ENCODE measurements at places on chromosomes 16 and 17.

GRCh38 chr16:48212033-48212432, 32.1 kb upstream of the LONP2 start:
- no peak for DNase-seq

DNA sequence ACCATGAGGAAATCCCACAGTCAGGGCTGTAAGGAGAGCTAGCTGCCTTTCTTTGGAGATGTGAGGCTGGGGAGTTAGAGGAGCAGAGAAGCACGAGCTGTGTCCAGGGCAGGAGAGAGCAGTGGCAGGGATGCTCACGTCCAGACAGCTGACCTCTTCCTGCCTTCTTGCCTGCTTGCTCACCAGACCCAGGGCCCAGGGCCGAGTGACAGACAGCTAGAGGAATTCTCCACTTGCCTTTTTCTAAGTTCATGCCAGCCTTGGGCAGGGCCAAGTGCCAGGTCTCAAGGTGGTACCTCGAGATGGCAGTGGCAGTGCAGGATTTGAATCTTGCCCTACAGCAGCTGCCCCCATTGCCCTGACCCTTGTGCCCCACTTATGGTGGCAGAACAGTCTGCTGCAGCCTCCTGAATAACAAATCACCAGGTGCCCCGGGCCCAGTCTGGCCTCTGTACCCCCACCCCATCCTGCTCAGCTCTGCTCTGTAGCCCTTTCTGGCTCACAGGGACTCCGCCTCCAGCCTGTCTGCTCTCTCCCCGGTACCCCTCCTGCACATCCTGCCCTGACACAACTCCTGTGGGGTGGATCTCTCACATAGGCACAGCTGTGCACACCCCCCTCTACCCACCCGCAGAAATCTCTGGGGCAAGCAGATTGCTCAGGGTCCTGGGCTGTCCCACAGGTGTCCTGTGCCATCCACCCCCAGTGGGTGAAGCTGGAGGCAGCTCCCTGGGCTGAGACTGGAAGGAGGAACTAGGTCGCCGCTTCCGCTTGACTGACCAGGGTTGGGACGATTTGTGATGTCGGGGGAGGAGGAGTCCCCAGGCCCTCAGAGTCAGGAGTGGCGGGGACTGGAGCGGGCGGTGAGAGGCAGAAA, 25.9 kb downstream of the GRIN2C start:
- DNase-seq: no peak

- no peak for DNase-seq
Observed at GRCh38 chr17:32152130-32152529, 9.8 kb downstream of the RHOT1 start.

DNA sequence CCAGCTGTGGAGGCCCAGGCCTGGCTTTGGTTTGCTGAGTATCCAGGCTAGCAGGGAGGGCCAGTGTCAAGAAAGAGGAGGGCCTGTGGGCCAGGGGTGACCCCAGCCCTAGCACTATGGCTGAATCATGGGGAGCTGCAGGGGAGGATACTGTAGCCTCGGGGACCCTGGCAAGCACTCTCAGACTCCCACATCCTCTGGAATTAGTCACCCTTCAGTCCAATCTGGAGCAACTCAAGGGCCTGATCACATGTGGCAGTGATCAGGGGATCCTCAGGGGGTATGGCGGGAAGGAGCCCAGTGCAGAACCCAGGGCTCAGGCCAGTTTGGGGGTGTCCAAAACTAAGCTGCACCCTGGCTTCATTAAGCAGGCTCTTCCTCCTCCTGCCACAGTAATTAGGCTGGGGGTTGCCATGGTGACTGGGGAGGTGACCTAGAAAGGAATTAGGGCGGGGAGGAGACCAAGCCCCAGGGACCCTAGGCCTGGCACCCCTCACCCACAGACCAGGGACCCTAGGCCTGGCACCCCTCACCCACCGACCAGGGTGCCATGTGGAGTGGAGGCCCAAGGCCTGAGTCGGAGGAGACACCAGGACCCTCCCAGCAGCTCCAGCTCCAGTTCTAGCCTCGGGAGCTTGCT, 5.8 kb downstream of the NLGN2 start:
- no peak for DNase-seq

Data from H7 (cell line).